CD4-positive, alpha-beta T cell treated with Interleukin-6 at 100 ng/mL for 8 hours (primary cell): ENCODE measurements at places on chromosomes 3 and 15.

DNA sequence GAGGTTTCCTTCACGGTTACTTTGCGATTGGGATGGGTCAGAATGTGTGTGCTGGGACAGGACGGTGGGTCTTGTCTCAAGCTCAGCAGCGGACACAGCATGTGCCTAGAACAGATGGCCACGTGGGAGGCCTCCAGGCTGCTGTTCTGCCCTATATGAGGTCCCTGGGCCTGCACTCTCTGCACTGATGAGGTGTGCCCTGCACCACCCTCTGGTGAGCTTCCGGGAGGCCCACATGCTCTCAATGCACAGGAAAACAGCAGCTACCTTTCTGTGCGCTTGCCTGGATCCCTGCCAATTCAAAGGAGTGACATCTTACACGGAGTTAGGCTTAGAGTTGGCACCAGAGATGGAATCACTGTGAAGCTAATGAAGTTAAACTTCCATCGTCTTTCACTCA is 59.8 kb downstream of the BOC start:
- DNase-seq: peak; percentile 30

- no peak for DNase-seq
Observed at GRCh38 chr15:65663521-65663920, 41.8 kb downstream of the SLC24A1 start.

- DNase-seq: no peak
Observed at GRCh38 chr3:103210583-103210982, 775.8 kb downstream of the ZPLD1 start.

- no peak for DNase-seq
Observed at GRCh38 chr3:115784739-115785536, 161.6 kb downstream of the GAP43 start.

- DNase-seq: no peak
Observed at GRCh38 chr15:31365032-31365654, 38.5 kb downstream of the KLF13 start.

DNA sequence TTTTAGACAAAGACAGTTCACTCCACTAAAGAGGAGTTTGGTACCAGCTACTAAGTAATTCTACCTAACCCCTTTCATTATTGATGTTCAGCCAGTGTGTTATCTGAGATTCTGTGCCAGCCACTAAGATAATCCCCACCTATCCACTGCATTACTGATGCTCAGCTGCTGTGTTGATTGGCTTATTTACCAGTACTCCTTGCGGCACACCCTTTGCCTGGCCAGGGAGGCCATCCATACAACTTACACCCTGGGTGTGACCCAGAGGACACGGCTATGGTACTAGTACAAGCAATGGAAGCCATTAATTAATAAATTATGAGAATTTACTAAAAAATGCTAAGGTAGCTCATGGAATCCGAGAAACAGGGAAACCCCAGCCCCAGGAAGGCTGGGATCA is 290.7 kb upstream of the CTNNB1 start:
- DNase-seq: no peak
